ENCODE measurements at places on chromosomes 1 and 21.

DNA sequence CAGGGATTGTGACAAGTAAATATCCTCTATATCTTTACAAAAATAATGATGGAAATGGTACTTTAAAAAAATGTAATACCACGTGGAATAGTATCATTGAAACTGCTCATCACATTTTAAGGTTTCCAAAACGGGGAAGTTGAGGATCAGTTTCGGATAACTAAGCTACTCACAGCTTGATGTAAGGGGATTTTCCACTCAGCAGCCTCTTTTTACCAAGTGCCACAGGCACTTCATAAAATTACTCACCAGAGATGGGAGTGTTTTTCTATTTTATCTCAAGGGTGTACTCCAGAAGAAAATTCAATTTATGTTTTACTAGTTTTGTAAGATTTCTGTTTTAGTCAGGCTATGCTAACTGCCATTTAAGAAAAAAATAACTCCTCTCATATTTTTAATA, 91.7 kb downstream of the TPR start:
- no peak for DNase-seq

- no peak for DNase-seq
Observed at GRCh38 chr1:234539666-234540403, 60.9 kb upstream of the TARBP1 start.

DNA sequence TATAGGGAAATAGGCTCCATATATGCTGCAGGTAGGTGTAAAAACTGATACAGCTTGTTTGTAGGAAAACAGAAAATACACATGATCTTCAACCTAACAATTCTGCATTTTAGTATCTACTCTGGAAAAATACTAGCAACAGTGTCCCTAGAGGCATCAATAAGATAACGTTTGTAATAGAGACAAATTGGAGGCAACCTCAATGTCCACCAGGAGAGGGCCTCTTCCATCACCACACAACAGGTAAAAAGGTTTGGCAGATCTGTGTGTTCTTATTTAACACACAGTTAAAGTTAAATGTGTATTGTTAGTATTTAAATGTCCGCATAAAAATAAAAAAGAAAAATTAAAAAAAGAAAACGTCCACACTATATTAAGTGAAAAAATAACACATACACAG, 5.4 kb downstream of the EIF2D start:
- DNase-seq: no peak

DNA sequence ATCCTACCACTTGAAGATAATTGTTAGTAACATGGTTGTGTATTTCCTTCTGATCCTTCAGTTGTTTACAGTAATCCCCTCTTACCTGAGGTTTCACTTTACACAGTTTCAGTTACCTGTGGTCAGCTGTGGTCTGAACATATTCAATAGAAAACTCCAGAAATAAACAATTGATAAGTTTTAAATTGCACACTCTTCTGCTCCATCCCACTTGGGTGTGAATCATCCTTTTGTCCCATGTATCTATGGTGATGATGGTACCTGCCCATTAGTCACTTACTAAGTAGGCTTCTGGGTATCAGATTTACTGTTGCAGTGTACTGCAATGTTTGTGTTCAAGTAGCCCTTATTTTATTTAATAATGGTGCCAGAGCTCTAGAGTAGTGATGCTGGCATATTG, 62.5 kb downstream of the OSBPL9 start:
- no peak for DNase-seq

DNA sequence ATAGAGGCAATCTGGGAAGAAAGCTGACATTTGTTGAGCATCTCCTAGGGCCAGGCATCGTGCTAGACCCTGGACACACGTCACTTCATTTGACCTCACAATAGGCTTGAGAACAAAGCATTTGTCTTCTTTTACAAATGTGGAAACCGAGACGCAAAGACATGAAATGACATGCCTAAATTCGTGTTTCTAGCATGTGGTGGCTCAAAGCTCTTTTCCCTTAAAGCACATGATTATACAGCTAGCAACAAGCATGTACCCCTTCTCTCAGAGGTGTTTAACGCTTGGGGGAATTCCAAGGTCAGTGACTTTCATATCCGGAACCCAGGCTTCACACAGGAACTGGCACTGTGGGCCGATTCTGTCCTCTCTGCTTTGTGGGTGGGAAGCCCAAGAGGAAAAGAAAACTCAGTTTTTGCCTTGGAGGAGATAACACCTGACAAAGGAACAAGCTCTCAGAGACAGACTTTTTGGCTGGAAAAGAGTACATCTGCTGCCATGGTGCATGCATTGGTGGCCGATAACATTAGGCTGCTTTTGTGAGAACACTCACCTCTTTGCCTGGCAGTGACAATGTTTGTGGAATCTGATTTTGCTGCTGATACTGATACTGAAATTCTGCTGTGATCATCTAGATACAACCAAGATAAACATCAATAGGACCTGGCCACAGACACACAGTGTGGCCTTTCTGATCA, 15.4 kb upstream of the CD2 start:
- DNase-seq: no peak

DNA sequence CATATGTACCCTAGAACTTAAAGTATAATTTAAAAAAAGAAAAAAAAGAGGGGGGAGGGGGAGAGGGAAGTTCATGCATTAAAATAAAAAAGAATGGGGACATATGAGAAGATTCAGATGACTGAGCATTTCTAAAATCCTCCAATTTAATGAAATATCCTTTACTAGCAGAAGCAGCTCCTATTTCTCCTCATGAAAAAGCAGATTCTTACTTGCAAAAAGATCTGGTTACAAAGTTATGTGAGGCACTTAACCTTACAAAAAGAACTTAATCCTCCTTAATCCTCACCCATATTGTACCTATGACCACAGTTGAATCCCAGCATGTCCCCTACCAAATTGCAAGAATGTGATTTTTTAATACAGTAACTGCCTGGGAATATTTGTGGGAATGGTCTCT, 298.5 kb downstream of the SRGAP2C start:
- DNase-seq: no peak

- DNase-seq: no peak
Observed at GRCh38 chr1:169681140-169681539, 30.3 kb downstream of the SELL start.

GRCh38 chr1:18948048-18948912, 8.2 kb downstream of the IFFO2 start:
- peak; percentile 33 for DNase-seq

DNA sequence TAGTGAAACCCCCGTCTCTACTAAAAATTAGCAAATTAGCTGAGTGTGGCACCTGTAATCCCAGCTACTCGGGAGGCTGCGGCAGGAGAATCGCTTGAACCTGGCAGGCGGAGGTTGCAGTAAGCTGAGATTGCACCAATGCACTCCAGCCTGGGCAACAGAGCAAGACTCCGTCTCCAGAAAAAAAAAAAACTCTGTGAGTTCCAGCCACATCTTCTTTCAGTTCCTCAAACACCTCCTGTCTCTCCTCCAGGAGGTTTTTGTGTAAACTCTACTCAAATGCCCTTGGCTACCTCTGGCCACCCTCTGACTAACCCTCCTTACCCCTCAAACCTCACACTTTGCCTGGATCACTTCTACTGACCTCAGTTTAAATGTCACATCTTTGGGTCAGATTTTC, 38.1 kb downstream of the RCSD1 start:
- no peak for DNase-seq

DNA sequence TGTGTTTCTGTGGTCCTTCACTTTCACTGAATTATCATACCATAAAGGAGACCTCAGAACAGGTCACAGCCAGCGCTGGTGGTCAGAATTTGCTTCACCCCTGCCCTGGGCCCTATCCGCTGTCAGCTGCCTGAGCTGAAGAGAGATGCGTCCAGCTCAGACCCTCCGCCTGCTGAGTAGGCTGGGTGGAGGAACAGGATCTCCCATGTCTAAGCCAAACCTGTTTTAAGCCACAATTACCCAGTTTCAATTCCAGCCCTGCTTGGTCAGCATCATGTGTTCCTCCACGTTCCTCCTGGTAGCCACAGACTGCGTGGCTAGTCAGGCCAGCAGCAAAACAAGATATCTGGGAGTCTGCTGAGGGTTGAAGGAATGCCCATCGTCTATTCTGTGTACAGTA, 13.5 kb upstream of the BGLAP start:
- no peak for DNase-seq

GRCh38 chr1:113872219-113872935, 865 bp upstream of the PTPN22 start:
- DNase-seq: no peak

DNA sequence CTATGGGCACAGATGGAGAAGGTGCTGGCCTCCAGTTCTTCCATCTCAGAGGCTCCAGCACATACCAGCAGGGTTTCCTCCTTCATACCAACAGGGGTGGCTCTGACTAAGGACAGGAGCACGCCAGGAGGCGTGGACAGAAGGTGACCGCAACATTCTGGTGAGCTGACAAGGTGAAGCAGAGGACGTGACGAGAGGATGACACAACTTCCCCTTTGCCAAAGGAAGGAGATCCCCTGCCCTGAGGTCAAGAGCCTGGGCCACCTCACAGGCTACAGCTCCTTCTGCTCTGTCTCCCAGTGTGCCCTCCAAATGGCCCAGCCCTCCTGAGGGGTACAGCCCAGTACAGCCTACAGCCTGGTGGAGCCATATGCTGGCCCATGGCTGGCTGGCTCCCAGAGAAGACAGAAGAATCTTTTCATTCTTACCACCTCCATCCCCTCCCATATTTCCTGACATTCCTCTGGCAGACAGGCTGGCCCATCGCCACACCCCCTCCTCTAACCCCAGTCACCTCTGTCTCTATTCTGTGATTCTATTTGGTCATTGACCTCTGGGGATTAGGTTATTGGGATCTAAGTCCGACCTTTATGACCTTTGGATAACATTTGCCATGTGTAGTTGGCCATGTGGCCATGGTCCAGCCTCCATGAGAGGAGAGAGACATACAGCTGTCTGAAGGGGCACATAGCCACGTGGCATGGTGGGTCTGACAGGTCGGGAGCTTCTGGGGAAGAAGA, 5.1 kb upstream of the LAMB3 start:
- DNase-seq: no peak

DNA sequence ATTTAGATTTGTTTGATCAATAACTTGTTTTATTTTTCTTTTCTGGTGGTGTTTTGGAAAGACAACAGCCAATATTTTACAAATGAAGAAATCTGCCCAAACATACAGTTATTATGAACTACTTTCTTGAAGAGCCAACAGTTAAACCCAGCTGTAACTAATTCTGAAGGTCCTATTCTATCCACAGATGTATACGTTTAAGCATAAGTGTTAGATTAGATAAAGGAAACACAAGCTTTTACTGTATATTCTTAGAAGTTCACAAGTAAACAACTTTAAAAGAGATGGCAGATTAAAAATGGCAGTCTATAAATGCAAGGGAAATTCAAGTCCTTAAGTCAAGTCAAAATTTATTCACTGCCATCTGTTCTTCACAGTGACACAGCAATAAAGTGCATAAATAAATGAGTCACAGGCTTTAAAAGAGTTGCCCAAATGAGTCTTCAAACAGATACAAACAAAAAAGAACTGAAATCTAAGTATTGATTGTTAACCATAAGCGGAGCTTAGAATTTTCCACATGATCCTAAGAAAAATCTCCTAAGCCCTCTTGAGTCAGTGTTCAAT, 49.9 kb upstream of the KCNH1 start:
- DNase-seq: no peak

- DNase-seq: no peak
Observed at GRCh38 chr21:15400905-15401304, 328.9 kb upstream of the USP25 start.

DNA sequence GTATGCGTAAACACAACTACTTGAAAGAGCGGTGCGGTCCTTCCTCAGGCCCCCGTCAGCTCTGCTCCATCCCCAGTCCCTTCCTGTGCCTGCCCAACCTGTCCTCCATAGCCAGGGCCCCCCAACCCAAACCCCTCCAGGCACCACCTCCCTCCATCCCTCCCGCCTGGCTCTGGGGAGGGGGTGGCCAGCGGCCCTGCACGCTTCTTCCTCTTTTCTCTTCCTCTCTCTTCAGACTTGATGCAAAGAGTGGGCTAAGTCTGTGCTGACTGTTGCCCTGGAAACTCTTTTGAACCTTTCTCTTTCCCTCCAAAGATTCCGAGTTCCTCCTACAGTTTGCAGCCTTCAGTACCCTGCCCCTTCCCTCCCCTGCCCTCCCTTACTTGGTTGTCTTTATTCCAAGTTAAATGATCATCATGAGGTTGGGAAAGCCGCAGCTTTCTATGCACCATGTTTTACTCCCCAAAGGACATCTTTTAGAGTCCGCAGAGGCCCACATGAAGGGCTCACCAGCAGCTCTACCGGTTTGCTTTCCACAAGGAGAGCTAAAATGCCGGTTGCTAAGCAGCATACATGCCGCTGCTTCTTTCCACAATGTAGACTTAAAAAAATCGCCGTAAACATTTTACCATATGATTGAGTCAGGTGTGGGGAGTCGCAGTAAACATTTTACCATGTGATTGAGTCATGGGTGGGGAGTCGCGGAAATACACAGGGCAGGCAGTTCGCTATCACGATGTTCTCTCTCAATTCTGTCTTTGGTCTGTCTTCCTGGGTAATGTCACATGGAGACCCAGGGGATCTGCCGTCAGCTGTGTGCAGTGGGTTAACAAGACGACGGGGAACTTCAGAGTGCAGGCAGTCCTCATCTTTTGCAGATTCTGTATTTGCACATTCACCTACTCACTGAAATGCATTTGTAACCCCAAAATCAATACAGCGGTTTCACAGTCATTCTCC, 525.3 kb downstream of the KIF26B start:
- DNase-seq: no peak

- no peak for DNase-seq
Observed at GRCh38 chr1:70941563-70941962, 106.1 kb downstream of the PTGER3 start.

DNA sequence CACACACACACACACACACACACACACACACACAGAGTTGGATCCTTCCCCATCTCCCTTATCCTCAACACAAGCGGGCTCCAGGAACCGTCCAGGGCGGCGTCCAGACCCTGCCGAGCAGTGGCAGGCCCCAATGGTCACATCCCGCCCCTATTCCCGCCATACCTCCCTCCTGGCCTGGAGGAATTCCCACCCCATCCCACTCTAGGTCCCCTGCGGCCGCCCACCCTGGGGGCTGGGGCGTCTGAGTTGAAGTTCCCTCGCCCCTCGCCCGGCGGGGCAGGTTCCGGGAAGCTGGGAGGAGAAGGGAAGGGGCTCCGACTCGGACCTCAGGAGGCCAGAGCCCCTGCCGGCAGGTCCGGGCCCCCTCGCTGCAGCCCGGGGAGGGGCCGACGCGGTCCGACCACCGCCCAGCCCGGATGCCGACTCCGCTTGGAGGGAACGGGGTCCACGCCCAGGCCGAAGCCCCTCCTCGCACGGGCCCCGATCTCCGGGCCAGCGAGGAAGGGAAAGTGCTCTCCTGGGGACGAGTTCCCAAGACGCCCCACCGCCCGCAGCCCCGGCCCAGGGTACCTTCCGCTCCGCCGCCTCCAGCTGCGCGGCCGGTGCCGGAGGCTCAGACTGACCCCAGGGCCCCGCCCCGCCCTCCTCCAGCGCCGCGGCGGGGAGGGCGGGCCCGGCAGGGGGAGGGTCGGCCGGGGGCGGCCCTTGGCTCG, at the start of gene RHOC:
Gene RHOC, minus strand, starts transcription at position 623 of the 716 bp plus-strand sequence. CDS start 3,328 bp downstream, outside the sequence.
- no peak for DNase-seq

Data from activated CD8-positive, alpha-beta memory T cell treated with anti-CD3 and anti-CD28 coated beads for 1 hour (primary cell).